Tongue (tissue), 3 donors: ENCODE measurements at places on chromosomes 7 and 10. TPM values are rescaled to one million over a fixed set of nuclear protein-coding genes. Genes with fewer than 3 reads are reported as not detected.

The KLF14 gene
- total RNA-seq, result 1.1 TPM

DNA sequence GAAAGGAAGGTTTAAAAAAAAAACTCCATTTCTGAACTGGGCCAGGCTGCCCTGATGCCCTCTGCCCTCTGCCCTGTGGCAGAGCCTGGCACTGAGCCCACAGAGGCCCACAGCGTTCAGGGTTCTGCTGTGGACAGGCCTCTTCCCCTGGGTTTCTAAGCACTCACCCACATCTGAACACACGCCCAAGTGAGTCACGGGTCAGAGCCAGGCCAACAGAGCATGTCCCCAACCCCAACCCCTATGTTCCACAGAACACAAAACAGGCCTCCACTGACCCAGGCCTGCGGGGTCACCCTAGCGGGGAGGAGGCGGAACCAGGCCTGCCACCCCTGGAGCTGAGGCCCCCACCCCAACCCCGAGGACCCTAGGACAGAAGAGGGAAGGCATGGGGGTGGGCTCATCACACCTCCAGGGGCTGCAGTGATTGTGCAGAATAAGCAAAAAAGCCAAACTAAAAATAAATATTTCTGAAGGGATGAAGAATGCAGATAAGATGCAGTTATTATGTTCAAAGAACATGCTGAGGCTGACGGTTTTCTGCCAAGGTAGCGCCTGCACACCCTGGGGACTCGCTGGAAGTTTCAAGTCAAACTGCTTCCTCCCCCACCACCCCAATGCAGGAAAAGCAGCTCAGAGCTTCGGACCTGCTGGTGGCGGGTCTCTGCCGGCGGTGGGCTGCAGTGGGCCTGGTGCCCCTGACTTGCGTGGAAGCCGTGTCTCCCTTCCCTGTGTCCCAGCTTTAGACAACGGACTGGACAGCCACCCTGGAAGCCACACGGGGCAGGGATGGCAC, 5.4 kb downstream of the WDR86 start:
- no peak for DNase-seq

The MINPP1 gene
- 21.8 TPM for total RNA-seq

The C7orf33 gene
- total RNA-seq, result not detected

GRCh38 chr7:141333459-141333858, 217.8 kb upstream of the AGK start:
- DNase-seq, result peak; percentile 8

DNA sequence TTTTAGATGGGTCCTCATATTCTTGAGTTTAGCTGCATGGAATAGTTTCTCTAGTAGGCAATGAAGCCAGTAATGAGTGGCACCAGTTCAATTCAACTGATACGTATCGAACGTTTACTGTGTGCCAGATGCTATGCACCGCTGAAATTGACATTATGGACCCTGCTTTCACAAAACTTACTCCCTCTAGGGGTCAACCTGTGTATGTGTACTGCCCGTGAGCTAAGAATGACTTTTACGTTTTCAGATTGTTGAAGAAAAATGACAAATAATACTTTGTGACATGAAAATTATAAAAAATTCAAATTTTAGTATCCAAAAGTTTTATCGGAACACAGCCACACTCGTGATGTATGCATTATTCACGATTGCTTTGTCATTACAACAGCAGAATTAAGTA, 95.5 kb downstream of the ZMYND11 start:
- no peak for DNase-seq

GRCh38 chr10:1579671-1580070, 157.7 kb downstream of the ADARB2 start:
- no peak for DNase-seq

DNA sequence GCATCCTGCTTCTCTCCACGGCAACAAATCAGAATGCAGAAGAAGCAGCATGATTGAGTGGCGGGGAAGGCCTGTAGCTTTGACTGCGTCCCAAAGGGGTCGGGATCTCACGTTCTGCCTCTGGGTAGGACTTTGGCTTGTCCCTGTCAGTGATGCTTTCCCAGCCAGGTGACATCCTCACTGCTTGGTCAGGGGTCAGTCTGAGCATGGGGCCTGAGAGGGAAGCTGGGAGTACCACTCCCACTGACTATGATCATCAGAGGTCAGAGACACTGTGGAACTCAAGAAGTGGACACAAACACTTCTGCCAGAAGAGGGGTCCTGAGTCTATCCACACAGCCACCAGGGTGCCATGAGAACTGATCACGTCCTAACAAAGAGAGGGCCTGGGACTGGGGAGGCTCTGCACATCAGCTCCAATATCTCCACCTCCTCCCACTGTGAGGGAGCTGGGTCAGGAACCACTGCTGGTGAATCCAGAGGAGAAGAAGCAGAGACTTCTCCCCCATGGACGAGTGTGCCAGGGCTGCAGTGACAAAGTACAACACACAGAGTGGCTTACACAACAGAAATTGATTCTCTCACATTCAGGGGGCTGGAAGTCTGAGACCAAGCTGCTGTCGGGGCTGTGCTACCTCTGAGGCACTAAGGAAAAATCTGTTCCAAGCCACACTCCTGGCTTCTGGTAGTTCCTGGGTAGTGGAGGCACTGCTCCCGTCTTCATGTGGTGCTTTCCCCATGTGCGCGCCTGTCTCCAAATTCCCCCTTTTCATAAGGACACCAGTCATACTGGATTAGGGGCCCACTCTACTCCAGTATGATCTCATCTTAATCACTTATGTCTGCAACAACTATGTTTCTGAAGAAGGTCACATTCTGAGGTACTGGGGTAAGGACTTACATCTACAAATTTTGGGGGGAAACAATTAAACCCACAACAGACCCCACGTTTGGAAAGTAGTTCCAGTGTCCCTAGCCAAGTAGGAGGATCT, 131.1 kb downstream of the CYP26A1 start:
- no peak for DNase-seq

- DNase-seq, result no peak
These were observed 12.2 kb downstream of the GPR26 start for GRCh38 chr10:123678376-123678775.

DNA sequence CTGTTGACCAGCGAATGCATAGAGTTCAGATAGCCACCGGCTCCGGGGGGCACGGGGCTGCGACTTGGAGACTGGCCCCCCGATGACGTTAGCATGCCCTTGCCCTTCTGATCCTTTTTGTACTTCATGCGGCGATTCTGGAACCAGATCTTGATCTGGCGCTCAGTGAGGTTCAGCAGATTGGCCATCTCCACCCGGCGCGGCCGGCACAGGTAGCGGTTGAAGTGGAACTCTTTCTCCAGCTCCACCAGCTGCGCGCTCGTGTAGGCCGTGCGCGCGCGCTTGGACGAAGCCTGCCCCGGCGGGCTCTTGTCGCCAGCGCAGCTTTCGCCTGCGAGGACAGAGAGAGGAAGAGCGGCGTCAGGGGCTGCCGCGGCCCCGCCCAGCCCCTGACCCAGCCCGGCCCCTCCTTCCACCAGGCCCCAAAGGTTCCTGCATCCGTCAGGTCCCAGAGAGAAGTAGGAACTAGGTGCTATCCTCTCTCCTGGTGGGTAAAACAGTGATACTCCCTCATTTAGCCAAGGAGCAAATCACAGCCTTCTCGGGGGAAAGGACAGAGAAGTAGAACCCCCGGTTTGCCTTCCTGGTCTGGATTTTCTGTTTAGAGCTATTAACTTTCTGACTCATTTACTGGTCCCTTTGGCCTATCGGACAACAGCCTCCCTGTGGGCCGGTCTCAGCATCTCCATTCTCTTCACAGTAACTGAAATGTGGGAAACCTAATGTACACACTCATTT, 6.1 kb upstream of the HOXA2 start:
- DNase-seq, result peak; percentile 76

DNA sequence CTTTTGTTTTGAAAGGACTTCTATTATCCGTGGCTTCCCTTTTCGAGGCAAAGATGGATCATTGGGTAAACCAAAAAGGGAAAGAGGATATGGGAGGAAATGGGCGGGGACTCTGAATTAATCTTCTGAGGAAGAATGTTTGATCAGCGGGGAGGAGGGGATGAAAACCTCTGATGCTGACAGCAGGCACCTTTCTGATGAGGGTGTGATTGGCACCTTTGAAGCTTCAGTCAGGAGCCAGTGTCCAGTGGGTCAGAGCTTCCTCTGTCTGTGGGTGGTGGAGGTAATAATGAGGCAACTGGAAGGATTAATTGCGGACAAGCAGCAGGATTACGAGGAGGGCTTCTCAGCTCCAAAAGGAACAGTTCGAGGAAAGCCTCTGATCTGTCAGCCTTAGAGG, 877.6 kb downstream of the LRMDA start:
- DNase-seq, result no peak

DNA sequence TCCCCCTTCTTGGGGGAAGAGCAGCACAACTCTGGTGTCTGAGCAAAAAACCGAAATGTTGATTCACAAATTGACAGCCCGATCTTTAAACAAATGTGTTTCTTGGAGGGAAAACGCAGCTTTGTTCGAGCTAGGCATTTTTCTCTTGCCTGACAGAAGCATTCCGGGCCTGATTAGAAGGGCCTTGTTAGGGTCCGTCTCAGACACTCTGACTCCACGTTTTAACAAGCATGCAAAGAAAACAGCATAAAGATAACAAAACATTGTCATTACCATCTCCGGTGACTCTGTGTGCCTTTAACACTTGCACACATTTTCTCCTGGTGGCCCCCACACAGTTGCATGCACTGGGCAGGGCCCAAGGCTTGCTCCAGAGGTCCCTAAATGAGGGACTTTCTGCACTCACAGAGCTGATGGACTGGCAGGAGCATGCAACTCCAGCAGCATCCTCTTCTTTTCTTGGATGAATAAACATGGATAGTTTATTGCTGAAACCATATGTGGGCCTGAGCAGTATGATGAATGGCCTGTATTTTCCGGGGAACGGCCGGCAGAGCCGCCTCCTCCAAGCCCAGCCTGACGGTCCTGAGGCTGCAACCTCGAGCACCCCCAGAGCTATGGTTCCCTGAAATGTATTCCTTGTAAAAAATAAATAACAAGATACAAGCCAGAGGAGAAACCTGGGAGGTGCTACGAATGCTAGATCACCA, 50.9 kb downstream of the EBF3 start:
- no peak for DNase-seq

- DNase-seq, result no peak
These were observed 287.8 kb downstream of the RPS24 start for GRCh38 chr10:78321500-78321899.

The AFAP1L2 gene
- total RNA-seq, result 55.0 TPM

The NUTM2A gene
- 2.1 TPM for total RNA-seq

DNA sequence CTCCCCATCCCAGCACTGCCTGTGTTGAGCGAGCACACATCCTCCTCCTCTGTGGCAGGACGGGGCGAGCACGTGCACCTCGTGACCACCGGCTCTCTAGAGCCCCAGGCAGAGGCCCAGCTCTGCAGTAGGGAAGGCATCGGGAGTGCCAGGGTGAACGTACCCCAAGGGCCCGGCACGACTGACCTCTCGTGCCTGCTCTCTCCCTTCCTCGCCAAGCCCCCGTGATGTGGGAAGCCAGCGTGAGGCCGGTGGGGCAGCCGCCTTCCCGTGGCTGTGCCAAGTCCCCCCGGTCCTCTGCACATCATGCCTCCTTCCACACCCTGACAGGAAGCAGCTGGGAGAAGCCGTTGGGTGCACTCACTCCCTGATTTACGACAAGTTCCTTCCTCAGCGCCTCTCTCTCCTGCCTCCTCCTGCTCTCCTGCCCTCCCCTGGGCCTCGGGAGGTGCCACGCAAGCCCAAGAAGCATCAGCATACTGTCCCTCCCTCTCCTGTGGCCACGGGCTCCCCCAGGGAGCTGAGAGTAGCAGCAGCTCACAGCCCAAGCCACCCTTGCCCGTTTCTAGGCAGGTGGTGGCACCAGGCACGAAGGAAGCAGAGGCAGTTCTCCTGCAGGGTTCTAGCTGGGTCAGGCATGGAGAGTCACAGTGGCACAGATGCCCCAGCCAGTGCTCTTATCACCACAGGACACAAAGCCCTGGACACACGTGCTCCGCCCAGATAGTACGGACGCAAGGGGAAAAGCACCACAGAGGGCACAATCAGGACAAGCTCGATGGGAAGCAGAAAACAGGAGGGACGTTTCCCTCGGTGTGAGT, 47.0 kb downstream of the AMZ1 start:
- no peak for DNase-seq

The ARL3 gene
- 7.3 TPM for total RNA-seq

- no peak for DNase-seq
These were observed 9.1 kb upstream of the ASIC3 start for GRCh38 chr7:151038951-151039849.

The ANKRD30A gene
- total RNA-seq, result not detected

DNA sequence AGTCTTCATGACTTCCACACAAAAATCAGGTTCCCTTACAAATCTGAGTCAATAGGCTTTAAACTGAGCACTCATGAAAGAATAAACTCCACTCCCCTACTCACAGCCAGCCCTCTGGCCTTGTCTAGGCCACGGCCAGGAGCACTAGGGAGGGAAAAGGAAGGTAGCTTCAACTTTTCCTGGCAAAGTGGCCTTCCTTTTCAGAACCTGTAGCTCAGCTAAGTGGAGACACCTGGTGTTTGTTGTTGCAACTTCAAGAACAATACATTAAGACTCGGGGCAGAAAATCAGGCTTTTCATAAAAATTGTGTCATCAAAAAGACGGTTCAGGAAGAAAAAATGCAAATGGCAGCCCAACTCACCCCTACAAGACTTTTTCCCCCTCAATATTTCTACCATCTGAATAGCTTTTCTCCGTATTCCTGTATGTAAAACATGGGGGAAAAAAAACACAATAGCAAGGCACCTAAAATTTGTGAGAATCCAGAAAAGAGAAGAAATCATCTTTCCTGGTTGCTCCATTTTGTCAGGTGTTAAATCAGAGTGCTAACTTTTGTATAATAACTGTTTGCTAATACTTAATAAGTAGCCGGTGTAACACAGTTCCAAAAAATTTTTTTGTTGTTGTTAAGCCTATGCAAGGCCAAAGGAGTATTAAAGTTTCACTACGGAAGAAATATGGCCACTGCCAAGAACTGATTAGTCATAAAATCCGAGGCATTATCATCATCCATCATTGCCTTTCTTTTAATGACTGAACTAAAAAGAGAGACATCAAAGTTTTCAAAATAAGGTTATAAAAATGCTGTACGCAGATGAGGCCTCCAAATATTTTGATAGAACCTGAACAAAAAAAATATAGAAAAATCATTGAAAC, 66.2 kb upstream of the ARID5B start:
- DNase-seq, result peak; percentile 82

DNA sequence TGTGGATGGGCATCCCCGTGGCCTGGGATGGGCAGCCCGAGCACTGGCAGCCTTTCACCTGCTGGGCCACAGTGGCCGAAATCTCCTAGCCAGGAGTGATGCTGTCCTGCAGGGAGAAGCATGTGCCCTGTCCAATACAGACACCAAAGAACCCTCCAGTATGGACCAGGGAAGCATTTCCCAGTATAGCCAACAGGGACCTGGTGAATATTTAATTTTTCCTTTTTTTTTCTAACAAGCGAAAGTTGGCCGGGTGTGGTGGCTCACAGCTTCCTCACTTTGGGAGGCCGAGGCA, 11.0 kb downstream of the IMPDH1 start:
- no peak for DNase-seq

The KCND2 gene
- 1.3 TPM for total RNA-seq

The COMTD1 gene
- total RNA-seq, result 14.3 TPM

GRCh38 chr7:36763132-36763816, 39.0 kb upstream of the AOAH start:
- no peak for DNase-seq

The HGF gene
- total RNA-seq, result 10.2 TPM
